H7 (cell line): ENCODE measurements at places on chromosomes 7 and 10. TPM values are rescaled to one million over a fixed set of nuclear protein-coding genes. Genes with fewer than 3 reads are reported as not detected.

PNLIPRP3 gene
- total RNA-seq, result not detected in 2 replicates

CHST15 gene
- 15.7 and 18.4 TPM in 2 replicates for total RNA-seq

IRF5 gene
- total RNA-seq, result 0.48 and 0.62 TPM in 2 replicates

- no peak for DNase-seq
Measured at GRCh38 chr7:139749545-139749944, 28.3 kb downstream of the HIPK2 start.

DNA sequence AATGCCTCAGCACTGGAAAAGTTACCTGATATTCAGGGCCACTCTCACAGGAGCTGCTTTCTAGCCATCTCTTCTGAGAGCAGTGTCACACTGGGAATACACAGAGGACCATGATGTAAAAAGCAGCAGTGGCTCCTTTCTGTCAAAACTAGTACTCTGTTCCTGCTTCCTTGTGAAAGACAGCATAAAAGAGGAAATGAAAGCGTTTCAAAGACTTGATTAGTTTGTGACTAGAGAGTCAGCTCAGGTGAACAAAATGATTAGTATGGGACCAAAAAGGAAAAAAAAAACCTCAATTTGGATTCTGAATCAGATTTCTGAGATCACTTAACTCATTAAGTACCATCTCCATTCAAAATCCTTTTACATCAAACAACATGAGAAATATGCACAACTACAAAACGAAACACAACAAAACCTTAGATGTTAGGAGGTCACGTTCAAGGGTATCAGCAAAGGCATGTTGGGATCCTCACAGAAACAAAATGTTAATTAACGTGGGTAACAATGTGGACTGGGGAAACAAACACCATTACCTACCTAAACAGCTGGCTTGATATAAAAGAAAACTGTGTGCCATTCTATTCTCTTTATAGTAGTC is 103.7 kb downstream of the MACC1 start:
- DNase-seq, result no peak

DNA sequence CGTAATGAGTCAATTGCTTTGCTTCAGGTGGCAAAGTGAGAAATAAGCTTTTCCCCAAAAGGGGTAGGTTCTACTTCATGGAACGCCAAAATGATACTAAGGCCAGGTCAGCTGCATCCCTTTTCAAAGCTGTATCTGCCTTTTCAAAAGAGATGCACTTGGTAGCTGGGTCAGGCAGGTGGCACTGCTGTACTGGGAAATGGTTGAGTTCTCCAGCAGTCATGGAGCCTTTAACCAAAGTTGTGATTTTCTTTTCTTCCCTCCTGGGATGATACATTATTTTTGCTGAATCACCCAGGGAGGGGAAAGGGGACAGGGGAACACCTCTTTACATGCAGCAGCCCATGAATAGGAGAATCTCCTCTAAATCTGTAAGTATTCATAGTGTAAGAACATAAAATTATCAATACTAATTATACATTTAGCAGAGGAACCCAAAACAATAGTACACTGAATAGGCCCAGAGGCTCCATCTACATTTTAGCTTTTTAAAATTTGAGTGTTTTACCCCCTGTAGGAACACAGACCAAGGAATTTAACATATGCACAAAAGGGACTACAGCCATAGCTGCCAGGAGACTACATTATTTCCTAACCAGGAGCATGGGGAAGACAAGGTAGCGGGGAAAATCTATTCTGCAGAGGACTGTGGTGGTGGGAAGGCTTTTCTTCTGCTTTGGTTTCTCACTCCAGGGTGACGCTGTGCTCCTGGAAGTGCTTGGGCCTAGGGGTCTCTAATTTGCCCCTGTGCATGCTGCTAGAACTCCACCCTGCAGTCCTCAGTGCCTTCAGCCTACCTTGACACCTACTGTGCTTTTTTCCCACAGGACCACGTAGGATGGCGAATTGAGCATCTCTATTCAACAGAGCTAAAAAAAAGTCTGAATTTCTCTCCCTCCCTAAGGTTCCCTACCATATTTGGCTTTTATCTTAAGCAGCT is 6.4 kb upstream of the GPR22 start:
- DNase-seq, result peak; percentile 27

- no peak for DNase-seq
Measured at GRCh38 chr7:82018226-82018625, 248.4 kb upstream of the HGF start.

GRCh38 chr10:78853864-78854263 is 214.9 kb upstream of the ZMIZ1 start:
- no peak for DNase-seq

GRCh38 chr7:18405726-18406125 is 89.8 kb upstream of the HDAC9 start:
- no peak for DNase-seq

DNA sequence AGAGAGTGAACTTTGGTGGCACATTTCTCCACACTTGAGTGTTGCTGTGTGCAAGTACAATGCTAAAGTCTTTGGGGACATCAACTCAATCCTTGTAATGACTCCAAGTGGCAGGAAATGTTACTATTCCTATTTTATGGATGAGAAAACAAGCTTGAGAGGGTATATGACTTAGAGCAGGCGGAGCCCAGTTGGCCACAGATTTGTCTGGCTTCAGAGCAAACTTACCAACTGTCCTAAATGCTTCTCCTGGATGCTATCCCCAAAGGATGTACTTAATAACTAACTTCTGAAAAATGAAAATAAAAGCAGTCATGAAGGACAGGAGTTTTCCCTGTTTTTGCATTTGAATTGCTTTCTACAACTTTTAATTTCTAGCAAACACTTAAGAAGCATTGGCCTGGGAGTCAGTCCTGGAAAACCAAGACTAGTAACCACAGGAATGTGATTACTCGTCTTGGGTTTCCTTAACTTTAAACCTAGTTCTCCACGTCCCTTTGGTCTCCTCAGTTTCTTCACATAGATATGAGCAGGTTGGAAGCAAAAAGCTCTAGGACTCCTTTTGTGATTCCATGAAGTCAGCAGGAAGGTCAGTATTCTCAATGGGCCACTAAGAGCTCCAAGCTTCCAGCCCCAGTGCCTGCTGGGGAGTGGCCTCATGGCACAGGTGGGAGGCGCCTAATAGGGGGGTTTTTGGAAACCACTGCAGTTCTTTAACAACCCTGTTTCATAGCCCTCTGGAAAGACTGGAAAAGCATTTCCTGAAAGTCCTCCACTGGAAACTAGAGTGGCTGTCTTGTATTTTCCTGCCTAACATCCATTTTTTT is 140.8 kb downstream of the GLCCI1 start:
- DNase-seq, result peak; percentile 42

GRCh38 chr10:15262036-15262713 is 93.7 kb upstream of the NMT2 start:
- peak; percentile 59 for DNase-seq

DNA sequence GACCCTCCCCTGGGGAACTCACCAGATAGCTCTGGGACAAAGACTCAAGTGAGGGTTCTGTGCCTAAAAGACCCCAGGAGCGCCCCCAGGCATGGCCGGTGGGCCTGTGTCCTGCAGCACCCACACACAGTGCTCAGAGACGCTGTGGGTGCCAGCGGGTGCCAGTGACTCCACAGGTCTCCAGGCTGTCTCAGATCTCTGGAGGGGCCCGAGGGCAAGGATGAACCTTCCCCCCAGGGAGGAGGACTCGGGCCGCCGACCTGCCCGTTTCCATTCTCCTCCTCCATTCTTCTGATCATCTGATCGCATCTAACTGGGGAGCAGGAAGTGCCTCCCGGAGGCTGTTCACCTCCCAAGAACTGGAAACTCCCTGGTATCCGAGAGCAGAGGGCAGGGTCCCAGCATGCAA is 980 bp downstream of the ADAM8 start:
- DNase-seq, result peak; percentile 82

GRCh38 chr10:69406302-69406811 is 10.4 kb downstream of the TACR2 start:
- DNase-seq, result peak; percentile 70

DNA sequence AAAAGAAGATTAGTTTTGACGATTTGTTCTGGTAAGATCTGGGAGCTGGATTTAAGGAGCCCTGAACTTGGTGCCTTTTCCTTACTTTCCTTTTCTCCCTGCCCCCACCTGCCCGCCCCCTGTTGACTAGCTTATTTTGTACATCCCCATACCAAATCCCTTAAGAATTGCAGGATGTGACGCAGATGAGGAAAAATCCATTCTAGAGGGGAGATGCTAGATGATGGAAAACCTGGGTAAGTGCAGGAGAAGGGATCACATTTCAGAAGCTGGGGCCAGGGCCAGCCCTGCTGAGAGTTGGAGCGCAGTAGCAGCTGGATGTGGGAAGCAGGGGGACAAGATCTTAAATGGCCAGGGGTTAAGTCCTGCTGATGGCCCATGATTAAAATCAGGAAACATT is 93.9 kb downstream of the CCDC3 start:
- no peak for DNase-seq

GRCh38 chr10:56604624-56605023 is 243.6 kb upstream of the ZWINT start:
- DNase-seq, result no peak

DNA sequence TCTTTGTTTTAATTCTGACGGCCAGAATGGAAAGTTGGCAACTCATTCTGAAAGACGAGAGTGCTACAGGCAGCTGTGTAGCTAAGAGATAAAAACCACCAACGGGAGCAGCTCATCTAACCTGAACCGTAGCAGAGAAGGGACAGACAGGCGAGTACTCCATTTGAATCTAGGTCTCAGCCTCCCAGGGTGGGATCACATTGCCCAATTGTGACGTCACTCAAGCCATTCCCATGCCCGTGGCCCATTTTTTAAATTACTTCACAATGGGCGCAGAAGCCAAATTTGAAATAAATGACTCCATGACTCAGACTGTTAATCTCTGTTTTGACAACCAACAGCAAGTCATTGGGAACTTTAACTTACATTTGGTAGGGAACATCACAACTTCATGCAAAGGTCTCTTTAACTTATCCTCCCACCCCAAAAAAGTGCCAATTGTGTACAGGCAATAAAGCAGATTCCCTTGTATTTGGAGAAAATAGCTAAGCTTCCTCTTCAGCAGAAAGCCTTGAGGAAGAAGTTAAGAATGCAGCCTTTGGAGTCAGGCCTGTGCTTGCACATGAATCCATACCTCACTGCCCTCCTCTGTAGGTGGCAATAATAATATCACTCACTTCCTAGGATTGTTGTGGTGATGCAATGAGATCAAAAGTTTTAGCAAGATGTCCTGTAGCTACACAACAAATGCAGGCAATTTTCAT is 93.2 kb upstream of the KIF5B start:
- peak; percentile 28 for DNase-seq

GRCh38 chr7:41183741-41184140 is 519.1 kb downstream of the INHBA start:
- no peak for DNase-seq

DNA sequence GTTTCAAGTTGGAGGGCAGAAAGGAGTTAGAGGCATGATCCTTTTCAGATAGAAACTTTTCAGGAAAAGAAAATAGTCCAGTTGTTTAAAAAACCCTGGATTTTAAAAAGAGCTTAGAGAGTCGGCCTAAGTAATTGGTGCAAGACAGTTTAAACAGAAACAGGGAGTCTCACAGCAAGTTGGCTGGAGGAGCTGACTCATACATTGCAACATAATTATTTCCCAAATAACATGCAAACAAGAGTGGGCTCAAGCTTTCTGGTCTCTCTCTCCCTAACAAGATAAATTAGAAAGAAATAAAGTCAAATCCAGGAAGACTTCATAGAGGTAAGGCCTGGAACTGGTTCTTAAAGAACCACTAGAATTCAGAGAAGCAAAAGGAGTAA is 100.3 kb upstream of the AGBL3 start:
- no peak for DNase-seq

- peak; percentile 43 for DNase-seq
Measured at GRCh38 chr7:147547252-147547897, 1043.2 kb upstream of the C7orf33 start.

DNA sequence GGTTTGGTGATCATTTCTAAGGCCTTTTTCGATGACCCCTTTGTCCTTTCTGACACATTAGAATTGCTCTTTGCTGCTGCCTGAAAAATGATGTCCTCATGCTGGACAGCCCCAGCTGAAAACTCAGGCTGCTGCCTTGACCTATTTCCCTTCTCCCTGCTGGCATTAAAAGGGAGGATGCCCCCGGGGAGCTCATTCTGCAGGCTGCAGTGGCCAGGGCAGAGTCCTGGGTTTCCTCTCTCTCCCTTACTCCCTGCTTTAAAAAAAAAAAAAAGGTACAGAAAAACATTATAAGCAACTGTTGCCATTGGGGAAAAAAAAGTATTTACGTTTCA is 35.4 kb downstream of the LRRC4 start:
- no peak for DNase-seq
